ENCODE measurements at places on chromosomes 3 and 15.

GRCh38 chr3:86960550-86960949 lies 30.4 kb downstream of the VGLL3 start:
- DNase-seq, result no peak

GRCh38 chr3:89252860-89253259 lies 145.4 kb downstream of the EPHA3 start:
- no peak for DNase-seq

- DNase-seq, result no peak
Measured at GRCh38 chr3:195043607-195044339, 227.2 kb downstream of the XXYLT1 start.

- DNase-seq, result no peak
Measured at GRCh38 chr15:25568751-25569150, 129.9 kb upstream of the UBE3A start.

- no peak for DNase-seq
Measured at GRCh38 chr3:190131329-190131728, 10.6 kb upstream of the P3H2 start.

DNA sequence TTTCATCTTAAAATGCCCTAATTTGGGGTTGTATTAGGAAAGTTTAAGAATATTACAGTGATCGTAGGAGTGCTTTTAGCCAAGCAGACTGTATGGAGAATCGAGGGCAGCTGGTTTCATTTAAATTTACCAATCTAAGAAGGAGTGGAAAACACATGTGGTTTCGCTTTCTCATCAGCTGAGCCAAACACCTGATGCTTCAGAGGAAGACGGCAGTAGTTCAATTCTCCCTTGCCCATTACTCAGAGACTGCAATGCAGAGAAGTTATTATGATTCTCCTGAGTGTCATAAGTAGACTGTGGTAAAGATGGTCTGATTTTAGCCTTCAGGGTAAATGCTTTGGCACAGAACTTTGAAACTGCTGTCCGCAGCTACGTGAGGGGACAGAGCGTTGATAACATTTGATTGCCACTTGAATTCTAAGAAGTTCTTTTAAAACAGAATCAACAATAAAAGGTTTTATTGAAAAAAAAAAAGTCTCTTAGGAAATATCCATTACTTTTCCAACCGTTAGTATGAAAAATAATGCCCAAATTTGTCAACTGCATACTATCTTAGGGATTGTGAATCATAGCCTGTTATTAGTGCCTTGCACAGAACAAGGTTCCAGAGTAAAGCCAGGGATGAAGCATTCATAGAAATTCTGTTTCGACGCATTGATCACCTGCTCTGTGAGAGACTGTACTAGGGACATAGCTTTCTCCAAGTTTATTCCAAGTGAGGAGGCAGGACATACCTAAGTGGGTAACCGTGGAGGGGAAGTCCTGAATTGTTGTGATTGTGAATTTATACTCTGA lies 25.6 kb downstream of the LYSMD4 start:
- DNase-seq, result no peak

- DNase-seq, result no peak
Measured at GRCh38 chr15:65194826-65195547, 9.8 kb upstream of the CLPX start.

- DNase-seq, result no peak
Measured at GRCh38 chr15:74841891-74842373, 1.0 kb downstream of the ULK3 start.

DNA sequence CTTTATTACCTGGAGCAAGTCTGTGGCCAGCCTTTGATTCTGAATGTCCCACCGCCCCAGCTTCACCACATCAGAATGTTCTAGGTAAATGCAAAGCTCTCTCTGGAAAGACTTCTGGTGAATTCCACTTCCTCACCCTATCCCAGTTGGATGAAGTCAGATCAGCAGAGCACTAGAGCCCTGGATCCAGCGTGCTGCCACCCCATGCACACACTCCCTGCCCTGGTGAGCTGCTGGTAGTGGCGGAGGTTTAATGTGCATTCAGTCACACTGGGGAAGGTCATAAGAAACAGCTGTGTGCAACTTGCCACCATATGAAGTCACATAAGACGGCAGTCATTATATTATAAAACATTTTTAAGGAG lies 16.3 kb upstream of the SLC41A3 start:
- DNase-seq, result no peak

DNA sequence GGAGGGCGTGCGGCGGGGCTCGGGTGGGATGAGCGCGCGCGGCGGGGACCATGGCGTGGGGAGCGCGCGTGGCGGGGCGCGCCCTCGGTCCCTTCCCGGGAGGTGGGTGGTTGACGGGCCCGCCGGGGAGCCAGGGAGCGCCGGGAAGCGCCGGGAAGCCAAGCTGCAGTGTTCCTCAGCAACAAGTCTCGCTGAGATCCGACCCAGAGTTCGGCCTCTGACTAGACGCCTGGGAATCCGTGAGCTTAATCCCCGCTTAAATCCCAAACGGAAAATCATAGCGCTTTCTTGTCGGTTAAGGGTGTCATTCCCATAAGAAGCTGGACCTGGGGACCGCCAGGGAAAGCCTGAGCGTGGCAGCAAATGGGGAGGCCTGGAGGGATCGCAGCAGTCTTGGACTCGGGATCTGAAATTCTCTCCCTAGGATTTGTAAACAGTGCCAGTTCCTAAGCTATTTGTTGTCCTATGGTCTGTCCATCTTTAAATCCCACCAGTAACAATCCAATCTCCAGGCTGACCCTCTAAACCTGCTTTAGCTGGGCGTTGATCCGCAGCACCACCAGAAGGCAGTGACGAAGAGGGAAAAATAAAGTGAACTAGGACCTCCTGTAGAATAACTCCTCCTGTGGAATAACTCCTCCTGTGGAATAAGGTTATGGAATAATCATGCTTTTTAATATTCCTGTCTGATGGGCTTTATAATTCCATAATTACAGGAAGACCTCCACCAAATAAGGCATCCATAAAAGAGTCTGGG lies 570 bp upstream of the NEDD4 start:
- DNase-seq, result peak; percentile 22

DNA sequence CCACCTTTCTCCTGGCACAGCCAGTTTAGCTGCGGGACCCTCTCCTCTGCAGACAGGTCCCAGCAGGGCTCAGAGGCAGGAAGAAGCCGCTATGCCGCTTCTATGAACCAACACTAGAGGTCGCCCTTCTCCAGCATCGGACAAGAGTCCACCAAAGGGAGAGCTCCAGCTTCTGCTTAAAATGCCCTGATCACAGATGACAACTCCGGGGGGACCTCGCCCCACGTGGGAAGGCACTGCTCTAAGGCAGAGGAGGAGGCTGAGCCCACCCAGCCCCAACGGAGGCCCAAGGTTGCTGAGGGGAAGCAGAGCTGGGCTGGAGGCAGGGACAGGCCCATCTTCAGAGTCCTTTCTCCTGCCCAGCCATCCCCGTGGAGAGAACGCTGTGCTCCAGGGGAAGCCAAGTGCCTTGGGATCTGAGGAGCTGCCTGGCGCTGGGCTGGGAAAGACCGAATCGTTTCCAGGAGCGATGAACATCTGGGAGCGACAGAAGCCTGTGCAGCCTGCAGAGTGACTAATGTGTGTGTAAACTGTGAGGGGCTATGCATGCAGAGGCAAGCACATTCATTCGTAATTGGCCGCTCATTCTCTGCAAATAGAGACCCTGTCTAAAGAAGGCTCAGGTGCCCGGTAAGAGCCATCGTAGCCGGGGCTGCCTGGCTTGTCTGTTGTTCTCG lies 43.5 kb upstream of the BDH1 start:
- DNase-seq, result no peak

DNA sequence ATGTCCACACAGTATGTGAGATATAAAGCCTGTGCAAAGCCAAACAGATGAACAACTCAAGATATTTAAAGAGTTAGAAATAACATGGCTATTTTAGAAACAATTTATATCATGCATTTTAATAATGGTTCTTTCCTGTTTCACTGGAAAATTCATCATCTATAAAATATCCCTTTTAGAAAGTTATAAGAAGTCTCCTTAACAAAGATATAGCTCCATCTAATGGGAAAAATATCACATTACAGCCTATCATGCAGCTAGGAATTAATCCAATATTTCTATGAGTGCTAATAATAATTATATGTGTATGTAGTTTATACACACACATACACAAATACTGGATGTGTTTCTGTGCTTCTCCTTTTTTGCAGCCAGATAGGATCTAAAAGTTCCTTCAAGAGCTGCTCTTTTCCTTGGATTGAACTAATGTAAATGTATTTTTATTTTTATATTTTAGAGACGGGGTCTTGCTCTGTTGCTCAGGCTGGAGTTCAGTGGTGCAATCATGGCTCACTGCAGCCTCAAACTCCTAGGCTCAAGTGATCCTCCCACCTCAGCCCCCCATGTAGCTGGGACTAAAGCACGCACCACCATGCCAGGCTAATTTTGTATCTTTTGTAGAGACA lies 21.6 kb downstream of the RPL22L1 start:
- DNase-seq, result no peak

DNA sequence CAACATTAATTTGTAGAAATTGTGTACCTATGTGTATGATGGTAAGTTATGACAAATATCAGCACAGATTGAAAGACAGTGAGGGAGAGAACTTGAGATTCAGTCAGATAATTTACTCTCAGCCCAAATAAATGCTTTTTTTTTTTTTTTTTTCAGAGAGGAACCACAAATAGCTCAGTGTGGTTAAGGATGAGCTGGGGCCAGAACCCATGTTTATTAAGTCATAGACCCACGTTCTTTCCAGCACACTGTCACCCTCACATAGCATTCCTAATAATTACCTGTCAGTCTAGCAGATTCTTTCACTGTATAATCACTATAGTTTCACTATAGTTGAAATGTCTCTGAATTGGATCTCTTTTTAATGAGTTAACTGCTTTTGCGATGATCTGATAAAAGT lies 246.1 kb downstream of the ZIC1 start:
- no peak for DNase-seq

DNA sequence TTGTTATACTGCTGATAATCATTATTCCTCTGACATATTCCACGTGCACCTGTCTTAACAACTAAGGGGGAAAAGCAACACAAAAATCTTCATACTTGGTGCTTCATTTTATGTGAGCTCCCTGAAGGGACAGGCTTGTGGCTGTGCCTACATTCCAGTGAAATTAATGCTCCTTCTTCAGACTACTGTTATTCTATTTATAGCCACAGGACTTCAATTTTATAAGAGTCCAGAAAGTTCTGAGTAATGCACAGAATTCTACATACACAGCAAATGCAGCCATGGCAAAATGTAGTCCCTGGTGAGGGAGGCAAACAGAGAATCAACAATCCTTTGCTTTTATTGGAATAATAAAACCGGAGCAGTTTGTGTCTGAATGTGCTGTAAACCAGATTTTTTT lies 417.1 kb downstream of the RBMS3 start:
- no peak for DNase-seq

- DNase-seq, result no peak
Measured at GRCh38 chr3:16548721-16549120, 35.2 kb upstream of the RFTN1 start.

GRCh38 chr15:65638681-65639089 lies 16.9 kb downstream of the SLC24A1 start:
- peak; percentile 39 for DNase-seq

- no peak for DNase-seq
Measured at GRCh38 chr3:99678023-99678422, 39.6 kb downstream of the COL8A1 start.

DNA sequence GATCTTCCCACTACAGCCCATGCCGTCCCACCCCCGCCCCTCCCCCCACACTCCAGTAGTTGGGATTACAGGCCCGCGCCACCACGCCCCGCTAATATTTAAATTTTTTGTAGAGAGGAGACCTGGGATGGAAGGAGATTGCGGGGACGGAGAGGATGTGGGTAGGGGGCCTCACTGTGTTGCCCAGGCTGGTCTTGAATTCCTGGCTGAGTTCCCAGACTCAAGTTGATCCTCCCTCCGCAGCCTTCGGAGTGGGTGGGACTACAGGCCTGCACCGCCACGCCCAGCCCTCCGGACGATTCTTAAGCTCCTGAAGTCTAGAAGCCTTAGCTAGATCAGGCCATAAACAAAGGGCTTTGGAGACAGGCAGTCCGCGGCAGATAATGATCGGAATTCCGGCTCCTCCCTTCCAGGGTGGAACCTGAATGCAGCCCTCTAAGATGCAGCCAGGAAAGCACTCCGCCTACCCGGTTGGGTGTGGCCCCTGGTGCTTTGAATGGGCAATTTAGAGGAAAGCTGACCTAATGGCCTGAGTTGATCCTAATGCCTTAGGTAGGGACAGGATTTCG lies at the start of gene DPPA2:
Gene DPPA2, minus strand, starts transcription at position 356 of the 569 bp plus-strand sequence. CDS start 1,975 bp downstream, outside the sequence.
- DNase-seq, result no peak

- no peak for DNase-seq
Measured at GRCh38 chr3:190848870-190849269, 13.6 kb downstream of the GMNC start.

DNA sequence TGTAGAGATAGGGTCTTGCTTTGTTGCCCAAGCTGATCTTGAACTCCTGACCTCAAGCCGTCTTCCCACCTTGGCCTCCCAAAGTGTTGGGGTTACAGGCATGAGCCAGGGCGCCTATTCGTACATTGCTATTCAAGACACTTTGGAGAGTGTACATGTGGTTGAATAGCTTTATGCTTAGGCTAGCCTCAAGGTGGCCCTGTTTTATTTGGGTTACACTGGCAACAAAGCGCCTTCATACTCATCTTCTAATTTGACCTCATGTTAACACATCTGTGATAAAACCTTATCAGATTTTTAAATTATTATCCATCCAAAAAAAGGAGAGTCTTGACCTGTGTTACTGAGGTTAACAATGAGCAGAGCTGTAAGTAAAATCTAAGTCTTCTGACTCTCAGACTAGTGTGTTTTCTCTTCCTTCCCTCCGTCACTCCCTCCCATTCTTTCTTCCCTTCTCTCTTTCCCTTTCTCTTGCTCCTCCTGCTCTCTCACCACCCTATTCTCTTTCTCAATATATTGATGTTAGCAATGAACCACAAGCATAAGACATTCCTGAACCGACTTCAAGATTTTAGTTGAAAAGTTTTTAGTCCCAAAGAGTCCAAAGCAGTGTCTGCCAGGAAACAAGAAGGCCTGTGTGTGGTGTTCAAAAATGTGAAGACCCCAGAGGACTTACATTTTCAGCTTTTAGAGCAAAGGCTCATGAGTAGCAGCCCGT lies 603.7 kb upstream of the CFAP20DC start:
- no peak for DNase-seq

DNA sequence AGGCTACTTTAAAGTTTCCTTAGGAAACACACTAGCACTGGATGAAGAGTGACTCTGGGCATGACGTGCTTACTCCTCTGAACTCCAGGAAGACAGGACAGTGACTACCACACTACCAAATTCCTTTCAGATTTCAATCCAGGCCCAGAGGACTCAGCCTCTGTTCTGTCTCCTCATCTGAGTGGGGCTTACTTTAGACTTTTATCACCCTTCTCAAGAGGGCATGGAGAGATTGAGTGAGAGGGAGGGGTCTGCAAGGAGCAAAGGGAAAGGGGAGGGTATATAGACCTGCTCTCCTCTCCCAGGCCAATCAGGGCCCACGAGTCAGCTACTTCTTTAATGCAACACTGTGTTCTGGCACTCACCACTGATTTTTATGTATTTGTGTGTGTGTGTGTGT lies 29.4 kb upstream of the RSL24D1 start:
- no peak for DNase-seq
